ENCODE measurements at places on chromosomes 4 and X.

GRCh38 chr4:141640696-141641095, 4.3 kb downstream of the IL15 start:
- no peak for DNase-seq

- DNase-seq, result no peak
Measured at GRCh38 chr4:41991916-41992767, 1.8 kb downstream of the SLC30A9 start.

DNA sequence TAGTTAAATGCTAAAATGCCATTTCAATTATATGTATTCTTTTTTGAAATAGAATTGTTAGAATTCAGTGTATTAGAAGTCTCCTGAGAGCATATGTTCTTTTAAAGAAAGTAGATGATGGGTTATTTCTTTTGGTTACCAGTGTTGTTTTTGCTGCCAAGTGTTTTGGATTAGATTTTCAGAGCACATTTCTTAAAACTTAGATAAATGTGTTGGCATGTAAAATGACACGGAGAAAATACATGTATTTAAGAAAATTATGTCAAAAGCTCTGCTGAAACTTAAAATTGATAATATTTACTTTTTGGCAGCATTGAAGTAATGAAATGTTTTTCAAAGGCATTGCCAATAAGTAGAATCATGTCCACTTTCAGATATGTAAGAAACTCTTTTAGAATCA, 379.7 kb downstream of the ADGRL3 start:
- DNase-seq, result no peak

DNA sequence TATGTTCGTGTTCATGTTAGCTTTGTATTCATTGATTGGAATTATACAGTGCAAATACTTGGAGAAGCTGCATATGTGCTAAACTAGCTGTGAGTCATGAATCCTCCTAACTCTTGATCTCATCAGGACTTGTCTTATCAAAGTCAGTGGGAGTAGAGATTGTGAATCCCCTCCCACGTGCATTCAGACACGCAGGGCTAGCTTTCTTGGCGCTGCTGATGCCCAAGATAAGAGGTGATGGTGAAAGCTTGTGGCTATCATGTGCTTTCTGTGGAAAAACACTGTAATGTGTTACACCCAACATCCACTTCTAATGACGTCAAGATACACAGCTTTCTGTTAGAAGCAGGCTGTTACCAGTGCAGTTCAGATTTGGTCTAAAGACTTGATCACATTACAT, 348.7 kb upstream of the HAND2 start:
- DNase-seq, result no peak

DNA sequence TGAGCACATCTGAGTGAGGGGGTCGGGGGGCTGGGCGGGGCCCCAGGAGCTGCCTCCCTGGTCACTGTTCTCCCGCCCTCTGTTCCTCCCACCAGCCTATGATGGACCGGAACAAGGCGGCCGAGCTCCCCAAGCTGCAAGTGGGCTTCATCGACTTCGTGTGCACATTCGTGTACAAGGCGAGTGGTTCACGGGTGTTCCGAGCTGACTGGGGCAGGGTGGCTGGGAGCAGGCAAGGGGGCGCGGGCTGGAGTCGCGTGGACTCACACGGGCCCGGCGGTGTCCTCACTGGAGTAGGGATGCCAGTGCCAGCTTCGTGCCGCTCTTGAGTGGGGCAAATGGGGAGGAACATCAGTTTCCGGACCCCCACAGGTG, 7.7 kb downstream of the ATP5ME start:
- no peak for DNase-seq

GRCh38 chr4:158193171-158193749, 17.0 kb upstream of the TMEM144 start:
- DNase-seq, result no peak

- DNase-seq, result no peak
Measured at GRCh38 chrX:40871385-40872082, 136.2 kb upstream of the MED14 start.

DNA sequence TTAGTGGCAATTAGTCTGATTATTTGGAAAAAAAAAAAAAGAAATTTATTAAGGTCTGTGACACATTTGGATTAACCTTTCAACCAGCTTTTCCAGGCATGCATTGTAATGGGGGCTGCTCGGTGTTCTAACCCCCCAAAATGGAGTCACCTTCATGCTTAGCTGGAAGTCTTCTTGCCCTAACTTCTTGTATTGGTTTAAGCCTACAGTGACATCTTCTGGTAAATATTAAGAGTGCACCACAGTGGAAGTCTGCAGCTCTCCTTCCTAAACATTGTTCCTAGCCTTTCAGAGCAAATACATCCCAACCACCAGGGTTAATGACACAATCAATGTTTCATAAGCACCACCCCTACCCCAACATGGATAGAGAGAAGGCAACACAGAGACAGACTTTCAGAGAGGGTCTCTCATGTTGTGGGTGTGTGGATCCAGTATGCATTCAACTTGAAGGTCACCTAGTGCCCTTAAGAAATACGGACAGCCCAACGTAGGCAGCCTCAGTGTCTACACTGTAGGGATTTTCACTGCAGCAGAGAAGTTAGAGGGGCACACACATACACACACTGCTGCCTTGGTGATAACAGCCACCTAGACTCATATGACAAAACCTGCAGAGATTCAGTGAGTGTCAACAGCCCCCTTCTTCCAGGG, 142.9 kb upstream of the MBNL3 start:
- DNase-seq, result no peak

DNA sequence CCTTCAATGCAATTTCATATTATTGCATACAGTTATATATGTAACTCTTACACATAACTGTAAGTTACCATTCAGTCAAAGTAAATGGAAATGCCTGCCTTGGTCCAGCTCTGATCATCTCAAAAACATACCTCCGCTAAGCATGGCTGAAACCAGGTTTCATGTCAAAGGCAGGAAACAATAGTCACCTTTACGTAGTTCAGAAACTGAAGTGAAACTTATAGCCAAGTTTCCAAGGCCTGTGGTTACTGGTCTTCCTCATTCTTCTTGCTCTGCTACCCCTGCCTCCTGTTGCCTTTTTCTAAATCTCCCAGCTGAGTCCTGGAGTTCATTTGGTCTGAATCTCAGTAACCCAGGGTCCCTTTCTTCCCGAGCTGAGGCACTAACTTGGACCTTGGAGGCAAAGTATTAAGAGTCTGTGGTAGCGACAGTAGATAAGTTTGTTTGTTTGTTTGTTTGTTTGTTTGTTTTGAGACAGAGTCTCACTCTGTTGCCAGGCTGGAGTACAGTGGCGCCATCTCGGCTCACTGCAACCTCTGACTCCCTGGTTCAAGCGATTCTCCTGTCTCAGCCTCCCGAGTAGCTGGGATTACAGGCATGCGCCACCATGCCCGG, 30.8 kb downstream of the DAPP1 start:
- peak; percentile 21 for DNase-seq

DNA sequence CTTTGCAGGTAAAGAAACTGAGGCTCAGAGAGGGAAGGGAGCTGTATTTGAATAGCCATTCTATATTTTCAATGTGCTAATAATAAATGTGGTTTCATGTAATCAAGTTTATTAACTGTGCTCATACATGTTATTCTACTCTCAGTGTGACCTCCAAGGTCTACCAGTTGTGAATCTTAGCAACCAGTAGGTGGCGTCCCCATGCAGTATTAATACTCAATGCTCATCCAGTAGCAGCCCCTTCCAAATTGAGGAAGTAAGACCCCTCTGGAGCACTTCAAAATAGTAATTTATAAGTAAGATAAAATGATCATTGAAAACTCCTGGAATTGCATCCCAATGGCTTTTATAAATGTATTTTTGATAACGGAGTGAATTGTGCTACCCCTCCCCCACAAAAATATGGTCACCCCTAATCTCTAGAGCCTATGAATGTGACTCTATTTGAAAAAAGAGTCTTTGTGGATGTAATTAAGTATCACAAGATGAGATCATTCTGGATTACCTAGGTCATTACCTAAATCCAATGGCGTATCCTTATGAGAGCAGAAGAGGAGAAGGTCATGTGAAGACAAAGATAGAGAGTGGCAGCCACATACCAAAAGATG, 20.4 kb upstream of the SEPSECS start:
- peak; percentile 71 for DNase-seq

- peak; percentile 23 for DNase-seq
Measured at GRCh38 chrX:137166591-137166990, 132.8 kb upstream of the GPR101 start.
